ENCODE measurements at places on chromosomes 7 and 10. TPM values are rescaled to one million over a fixed set of nuclear protein-coding genes. Genes with fewer than 3 reads are reported as not detected.

GRCh38 chr10:34868589-34868988 lies 53.5 kb upstream of the PARD3 start:
- no peaks in the 10 kb centered on the region for H3K36me3 ChIP-seq
- no peak overlapping the region for H3K4me3 ChIP-seq
- no peak overlapping the region for H3K27ac ChIP-seq

GRCh38 chr7:131076032-131076431 lies 251.6 kb upstream of the MKLN1 start:
- H3K4me1 ChIP-seq, result peaks cover 24% of the 10 kb centered on the region
- no peak overlapping the region for H3K27ac ChIP-seq
- no peaks in the 10 kb centered on the region for H3K27me3 ChIP-seq

GRCh38 chr7:95405208-95405607 lies 9.0 kb upstream of the PON3 start:
- H3K4me3 ChIP-seq, result no peak overlapping the region
- H3K36me3 ChIP-seq, result no peaks in the 10 kb centered on the region
- H3K27ac ChIP-seq, result no peak overlapping the region
- no peaks in the 10 kb centered on the region for H3K4me1 ChIP-seq
- DNase-seq, result no peak

DNA sequence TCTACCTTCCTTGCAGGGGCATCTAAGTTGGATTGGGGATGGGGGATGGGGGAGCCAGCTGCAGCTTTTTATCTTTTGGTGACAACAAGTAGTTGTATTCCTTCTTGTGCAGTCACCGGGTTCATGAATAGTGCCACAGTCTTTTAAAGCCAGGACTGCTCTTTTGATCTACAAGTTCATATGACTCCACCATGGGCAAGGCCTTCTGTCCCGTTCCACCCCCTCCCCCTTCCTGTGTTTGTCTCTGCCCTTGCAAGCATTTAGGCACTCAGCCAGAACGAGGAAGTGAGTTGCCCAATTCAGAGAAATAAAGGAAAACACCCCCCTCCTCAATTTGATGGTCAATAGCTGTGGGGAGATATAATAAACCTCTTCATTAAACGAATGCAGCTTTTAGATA lies 44.8 kb upstream of the EGR2 start:
- peaks cover 26% of the 10 kb centered on the region for H3K4me1 ChIP-seq
- H3K4me3 ChIP-seq, result no peak overlapping the region
- no peak overlapping the region for H3K27ac ChIP-seq
- peaks cover 4% of the 10 kb centered on the region for H3K27me3 ChIP-seq

DNA sequence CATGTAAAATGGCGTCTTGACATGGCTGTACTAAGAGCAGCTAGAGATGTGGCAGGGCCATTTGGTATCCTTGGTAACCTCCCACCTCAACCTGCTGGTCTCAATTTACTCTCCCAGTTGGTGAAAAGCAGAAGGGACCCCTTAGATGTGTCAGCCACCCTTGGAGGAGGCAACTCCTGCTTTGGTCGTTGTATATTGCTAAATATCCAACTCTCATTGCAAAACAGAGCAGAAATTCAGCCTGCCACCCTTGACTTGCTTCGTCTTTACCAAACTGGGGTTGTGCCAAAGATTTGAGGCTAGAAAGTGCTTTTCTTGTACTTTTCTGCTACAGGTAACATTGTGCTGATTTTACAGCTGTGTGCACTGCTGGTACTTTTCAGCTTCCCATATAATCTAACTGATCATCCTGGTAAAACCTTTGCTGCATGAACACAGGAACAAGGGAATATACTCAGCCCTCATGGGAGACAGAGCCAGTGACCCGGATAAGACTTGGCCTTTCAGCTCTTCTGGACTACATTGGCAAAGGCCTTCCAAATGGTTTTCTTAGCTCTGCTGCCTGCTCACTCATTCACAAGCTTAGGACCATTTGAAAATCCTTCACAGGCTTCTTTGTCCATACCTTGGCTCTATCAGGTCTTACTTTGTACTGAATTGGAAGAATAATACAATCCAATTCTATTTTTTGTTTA lies 2.2 kb upstream of the VSTM4 start:
- H3K27ac ChIP-seq, result no peak overlapping the region
- H3K4me1 ChIP-seq, result peaks cover 7% of the 10 kb centered on the region
- no peak overlapping the region for H3K4me3 ChIP-seq
- H3K27me3 ChIP-seq, result peaks cover 51% of the 10 kb centered on the region

- no peak overlapping the region for H3K27ac ChIP-seq
- no peaks in the 10 kb centered on the region for H3K4me1 ChIP-seq
- no peak for DNase-seq
- no peaks in the 10 kb centered on the region for H3K36me3 ChIP-seq
Observed at GRCh38 chr10:78952686-78953085, 116.1 kb upstream of the ZMIZ1 start.

DNA sequence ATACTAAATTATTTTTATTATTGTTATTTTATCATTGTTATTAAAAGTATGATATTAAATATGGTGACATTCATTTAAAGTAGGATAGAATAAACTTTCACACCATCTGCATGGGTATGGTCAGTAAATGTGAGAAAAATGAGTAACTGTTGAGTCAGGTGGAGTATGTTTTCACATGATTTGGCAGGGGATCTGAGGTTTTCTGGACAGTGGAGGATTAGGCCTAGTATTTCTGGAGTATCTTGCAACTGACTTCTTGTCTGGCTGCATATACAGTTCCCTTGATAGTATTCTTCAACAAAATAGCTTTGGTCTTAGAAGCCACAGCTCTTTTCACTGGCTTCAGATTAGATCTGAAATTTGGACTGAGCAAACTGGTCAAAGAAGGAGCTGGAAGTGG lies 54.5 kb downstream of the GBF1 start:
- H3K27me3 ChIP-seq, result no peaks in the 10 kb centered on the region
- no peak overlapping the region for H3K4me3 ChIP-seq
- peak overlapping the region; percentile 50 for H3K27ac ChIP-seq
- peaks cover 20% of the 10 kb centered on the region for H3K4me1 ChIP-seq

DNA sequence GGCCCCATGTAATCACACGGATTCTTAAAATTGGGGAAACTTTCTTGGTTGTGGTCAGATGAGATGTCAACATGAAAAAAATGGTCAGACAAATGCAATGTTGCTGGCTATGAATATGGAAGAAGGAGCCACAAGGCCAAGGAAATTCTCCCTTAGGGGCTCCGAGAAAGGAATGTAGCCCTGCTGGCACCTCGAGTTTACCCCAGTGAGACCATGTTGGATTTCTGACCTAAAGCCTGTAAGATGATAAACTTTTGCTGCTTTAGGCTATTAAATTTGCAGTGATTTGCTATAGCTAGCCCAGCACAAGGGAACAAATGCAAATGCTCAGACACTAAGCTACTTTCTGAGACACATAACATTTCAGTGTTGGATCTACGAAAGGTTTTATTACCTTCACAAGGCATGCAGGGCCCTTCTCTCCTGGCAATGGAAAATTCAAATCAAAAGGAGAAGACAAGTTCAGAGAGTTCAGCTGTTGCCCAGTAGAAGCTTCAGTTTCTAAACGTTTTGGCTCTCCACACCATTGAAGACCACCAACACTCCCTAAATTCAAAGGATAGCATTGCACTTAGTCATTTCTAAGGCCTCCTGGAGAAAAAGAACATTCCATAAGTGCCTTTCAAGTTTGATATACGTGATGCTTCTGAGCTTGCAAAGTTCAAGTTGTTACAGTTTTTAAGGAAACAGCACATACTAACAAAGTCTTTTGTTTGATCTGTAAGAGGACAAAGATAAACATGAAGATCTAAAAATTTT lies 23.4 kb downstream of the MCMBP start:
- no peak for DNase-seq
- H3K4me3 ChIP-seq, result no peak overlapping the region
- no peaks in the 10 kb centered on the region for H3K27me3 ChIP-seq
- no peaks in the 10 kb centered on the region for H3K4me1 ChIP-seq
- H3K36me3 ChIP-seq, result peaks cover 53% of the 10 kb centered on the region
- H3K27ac ChIP-seq, result no peak overlapping the region

DNA sequence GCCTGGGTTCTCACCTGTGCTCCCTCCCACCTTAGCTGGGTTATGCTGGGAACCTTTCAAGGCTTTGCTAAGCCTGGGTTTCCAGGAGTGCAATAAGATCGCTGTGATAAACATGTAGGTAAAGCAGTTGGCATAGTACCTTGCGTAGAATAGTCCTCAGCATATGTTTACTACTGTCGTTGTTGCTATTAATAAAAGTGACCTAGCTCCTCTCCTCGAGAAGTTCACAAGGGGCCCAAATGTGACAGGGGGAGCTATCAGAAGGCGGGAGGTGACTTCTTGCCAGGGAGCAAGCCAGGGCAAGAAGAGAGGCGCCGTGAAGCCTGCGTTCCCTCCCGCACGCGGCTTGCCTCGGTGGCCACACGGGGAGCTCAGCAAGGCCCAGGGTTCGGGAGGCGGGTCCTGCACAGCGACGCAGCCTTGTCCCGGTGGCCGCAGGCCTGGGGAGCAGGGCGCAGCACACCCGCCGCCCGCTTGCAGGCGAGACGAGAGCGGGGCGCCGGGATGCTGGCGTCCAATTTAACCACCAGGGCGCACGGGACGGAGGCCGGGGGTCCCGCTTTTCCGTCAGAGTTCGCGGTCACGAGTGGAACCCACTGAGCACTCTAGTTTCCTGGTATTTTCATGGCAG lies 106.2 kb downstream of the SNX10 start:
- peaks cover 13% of the 10 kb centered on the region for H3K4me1 ChIP-seq
- no peak overlapping the region for H3K27ac ChIP-seq
- peak overlapping the region; percentile 65 for H3K4me3 ChIP-seq
- no peak for DNase-seq

DNA sequence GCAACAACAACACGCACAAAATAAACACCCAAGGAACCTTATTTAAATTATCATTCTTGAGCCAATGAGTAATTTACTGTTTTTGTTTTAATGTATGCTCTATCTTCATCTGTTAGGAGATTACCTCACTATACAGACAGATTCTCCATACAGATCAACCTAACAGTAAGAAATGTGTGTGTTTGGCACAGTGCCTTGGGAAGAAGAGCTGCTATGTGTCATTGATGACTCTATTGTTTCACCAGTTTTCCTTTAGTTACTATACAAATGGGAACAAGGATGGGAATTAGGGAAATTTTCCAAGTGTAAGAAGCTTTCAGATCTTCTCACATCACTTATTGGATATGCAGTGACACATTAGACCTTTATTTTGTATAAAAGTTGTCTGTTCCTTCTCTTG lies 640.3 kb downstream of the NRG3 start:
- no peak overlapping the region for H3K27ac ChIP-seq
- no peaks in the 10 kb centered on the region for H3K4me1 ChIP-seq
- H3K27me3 ChIP-seq, result no peaks in the 10 kb centered on the region
- no peak for DNase-seq
- no peaks in the 10 kb centered on the region for H3K36me3 ChIP-seq
- no peak overlapping the region for H3K4me3 ChIP-seq

DNA sequence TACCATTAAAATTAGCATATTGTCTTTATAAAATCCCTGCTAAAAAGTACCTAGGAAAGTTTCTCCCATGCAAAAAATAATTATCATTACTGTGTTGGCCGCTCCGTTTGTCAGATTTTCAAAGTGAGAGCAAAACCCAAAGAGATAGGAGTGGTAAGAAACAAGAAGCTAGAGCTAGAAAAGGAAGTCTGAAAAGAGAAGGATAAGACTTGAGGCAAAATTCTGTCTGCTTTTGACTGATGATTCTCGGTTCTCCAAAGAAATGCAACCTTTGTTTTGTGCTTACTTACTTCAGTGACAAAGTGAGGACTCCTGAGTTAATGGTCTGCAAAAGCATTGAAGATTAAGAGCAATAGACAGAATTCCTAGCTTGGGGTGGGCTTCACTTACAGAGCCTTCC lies 33.3 kb upstream of the CAPZA2 start:
- no peak overlapping the region for H3K4me3 ChIP-seq
- no peak for DNase-seq
- H3K36me3 ChIP-seq, result peaks cover 2% of the 10 kb centered on the region
- peaks cover 6% of the 10 kb centered on the region for H3K4me1 ChIP-seq
- H3K27me3 ChIP-seq, result peaks cover 21% of the 10 kb centered on the region

DNA sequence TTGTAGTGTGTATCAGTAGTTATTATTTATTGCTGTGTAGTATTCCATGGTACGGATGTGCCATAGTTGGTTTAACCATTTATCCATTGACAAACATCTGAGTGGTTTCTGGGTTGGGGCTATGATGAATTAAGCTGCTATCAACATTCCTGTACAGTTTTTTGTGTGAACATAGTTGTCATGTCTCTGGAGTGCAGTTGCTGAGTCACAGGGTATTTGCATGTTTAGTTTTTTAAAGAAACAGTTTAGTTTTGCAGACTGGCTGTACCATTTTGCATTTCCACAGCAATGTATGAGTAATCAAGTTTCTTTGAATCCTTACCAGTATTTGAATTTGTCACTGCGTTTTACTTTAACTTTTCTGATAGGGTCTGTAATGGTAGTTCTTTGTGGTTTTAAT lies 516.7 kb upstream of the CELF2 start:
- H3K4me3 ChIP-seq, result no peak overlapping the region
- H3K27me3 ChIP-seq, result peaks cover 7% of the 10 kb centered on the region
- no peak for DNase-seq
- H3K27ac ChIP-seq, result no peak overlapping the region
- no peaks in the 10 kb centered on the region for H3K4me1 ChIP-seq
- H3K36me3 ChIP-seq, result no peaks in the 10 kb centered on the region

DNA sequence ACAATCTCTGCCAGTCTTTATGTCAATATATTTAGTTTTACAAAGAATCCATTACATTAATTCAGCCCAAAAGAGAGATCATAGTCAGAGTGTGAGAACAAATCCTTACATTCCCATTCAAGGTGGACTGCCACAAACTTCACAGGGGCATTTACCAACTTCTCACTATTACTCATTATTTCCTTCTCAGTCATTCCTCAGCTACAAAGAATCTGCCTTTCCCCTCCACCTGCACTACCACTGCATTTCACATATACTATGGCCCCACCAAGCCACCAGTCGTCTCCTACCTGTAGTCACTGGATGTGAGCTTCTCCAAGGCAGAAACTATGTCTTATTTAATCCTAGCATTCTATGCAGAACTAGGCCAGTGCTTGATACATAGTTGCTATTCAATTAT lies 94.3 kb downstream of the USP6NL start:
- H3K4me3 ChIP-seq, result no peak overlapping the region
- no peak overlapping the region for H3K27ac ChIP-seq
- H3K27me3 ChIP-seq, result peaks cover 6% of the 10 kb centered on the region
- DNase-seq, result no peak

Gene IGFBP3
- total RNA-seq, result 4.0 TPM

Gene TUBAL3
- total RNA-seq, result not detected

Gene GRK5
- 27.5 TPM for total RNA-seq

Gene COBL
- not detected for total RNA-seq

Gene LIPM
- total RNA-seq, result not detected

Gene ADIRF
- not detected for total RNA-seq

Gene EIF5AL1
- total RNA-seq, result 0.37 TPM

Gene FFAR4
- total RNA-seq, result not detected

Gene STAG3
- total RNA-seq, result 24.2 TPM

Gene MAD1L1
- 127 TPM for total RNA-seq

Gene NOM1
- total RNA-seq, result 27.2 TPM
